ENCODE measurements at places on chromosomes 11 and 22. TPM values are rescaled to one million over a fixed set of nuclear protein-coding genes. Genes with fewer than 3 reads are reported as not detected.

Gene NCF4
- total RNA-seq: 7.1 TPM

Gene DNAL4
- 12.2 TPM for total RNA-seq

Gene MS4A6E
- not detected for total RNA-seq

Gene CCDC15
- 0.24 TPM for total RNA-seq

Gene TIGD3
- 1.0 TPM for total RNA-seq

- DNase-seq: no peak
Measured at GRCh38 chr11:45724153-45724552, 58.7 kb upstream of the CHST1 start.

DNA sequence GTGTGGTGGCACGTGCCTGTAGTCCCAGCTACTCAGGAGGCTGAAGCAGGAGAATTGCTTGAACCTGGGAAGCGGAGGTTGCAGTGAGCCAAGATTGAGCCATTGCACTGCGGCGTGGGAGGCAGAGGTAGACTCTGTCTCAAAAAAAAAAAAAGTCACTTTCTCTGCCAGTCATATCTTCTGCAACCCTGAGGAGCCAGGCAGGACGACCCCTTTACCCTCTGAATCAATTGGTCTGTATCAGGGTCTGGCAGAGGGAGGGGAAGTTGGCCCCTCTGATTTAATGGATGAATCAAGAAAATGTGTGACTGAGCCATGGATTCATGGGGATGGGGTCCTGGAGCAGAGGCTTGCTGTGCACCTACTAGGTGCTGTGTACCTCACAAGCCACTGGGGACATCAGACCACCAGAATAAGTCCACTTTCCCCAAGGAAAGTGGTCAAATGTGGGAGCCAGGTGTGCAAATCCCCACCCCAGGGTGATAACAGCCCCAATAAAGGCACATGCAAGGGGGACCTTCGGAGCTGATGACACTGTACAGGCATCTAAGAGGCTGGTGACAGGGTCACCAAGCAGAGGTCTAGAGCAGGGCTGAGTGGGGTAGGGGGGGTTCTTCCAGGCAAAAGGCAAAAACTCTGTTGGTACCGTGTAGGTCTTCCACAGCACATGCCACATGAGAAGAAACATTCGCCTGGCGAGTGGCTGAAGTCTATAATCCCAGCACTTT lies 29.0 kb downstream of the TXN2 start:
- no peak for DNase-seq

DNA sequence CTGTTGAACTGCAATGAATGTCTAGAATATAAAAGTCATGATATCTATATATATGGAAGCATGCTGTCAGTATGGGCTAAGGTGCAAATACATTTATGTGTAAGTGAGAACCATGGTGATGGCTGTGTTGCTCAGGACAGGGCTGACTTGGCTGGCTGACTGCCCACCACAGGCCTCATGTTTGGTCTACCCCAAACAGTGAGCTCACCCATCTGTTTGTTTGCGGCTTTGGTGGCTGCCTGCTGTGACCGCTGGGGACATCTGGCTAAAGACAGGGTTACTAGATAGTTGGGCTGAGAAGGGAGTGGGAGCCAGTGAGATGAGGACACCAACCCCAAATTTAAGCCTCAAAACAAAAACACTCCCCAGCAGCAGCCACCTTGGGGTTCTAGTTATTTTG lies 6.3 kb downstream of the CD44 start:
- DNase-seq: no peak

DNA sequence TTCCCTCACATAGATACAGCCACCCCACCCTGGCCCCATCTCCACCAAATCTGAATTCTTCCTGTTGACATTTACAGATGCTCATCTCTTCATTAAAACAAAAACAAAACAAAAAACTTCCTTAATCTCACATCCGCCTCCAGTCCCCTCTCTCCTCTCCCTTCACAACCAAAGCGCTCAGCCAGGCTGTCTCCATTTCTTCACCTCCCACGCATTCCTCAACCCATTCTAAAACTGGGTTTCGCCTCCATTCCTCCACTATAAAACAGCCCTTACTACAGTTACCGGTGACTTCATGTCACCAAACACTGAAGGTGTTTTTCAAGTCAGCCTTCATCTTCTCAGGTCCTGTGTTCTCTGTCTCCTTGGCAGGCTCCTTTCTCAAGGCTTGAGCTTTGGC lies 9.6 kb downstream of the BACE1-AS start:
- no peak for DNase-seq

- no peak for DNase-seq
Measured at GRCh38 chr22:17358415-17358814, 10.8 kb upstream of the CECR2 start.

DNA sequence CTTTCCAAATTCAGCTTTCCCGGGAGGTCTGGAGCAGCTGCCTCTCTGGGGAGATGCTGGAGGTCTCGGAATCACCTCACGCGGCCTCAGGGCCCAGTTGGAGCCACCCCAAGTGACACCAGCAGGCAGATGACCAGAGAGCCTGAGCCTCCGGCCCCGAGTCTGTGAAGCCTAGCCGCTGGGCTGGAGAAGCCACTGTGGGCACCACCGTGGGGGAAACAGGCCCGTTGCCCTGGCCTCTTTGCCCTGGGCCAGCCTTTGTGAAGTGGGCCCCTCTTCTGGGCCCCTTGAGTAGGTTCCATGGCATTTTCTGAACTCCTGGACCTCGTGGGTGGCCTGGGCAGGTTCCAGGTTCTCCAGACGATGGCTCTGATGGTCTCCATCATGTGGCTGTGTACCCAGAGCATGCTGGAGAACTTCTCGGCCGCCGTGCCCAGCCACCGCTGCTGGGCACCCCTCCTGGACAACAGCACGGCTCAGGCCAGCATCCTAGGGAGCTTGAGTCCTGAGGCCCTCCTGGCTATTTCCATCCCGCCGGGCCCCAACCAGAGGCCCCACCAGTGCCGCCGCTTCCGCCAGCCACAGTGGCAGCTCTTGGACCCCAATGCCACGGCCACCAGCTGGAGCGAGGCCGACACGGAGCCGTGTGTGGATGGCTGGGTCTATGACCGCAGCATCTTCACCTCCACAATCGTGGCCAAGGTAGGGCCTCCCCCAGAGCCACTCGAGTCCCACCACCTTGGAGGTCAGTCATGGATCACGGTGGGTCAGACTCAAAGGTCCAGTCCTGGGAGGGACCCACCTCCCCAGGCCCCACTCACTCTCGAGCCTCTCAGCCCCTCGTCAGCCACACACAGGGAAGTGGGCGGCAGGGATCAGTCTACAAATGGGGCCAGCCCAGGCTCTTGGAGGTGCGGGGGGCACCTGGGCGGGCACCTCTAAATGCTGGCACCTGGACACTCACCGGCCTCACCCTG lies 525 bp downstream of the SLC22A12 start:
- DNase-seq: peak; percentile 22

DNA sequence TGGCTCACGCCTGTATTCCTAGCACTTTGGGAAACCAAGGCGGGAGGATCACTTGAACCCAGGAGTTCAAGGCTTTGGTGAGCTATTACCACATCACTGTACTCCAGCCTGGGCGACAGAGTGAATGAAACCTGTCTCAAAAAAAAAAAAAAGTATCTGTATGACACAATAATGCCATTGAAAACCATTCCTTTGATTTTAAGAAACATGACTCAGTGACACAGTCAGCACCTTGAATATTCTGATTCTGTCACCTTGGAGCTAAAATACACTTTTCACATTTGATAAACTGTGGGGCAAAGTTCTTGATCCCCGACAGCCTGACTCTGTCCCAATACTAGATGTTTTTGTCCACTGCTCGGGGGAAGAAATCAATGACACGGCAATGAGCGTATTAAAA lies 16.7 kb upstream of the ELFN2 start:
- no peak for DNase-seq

GRCh38 chr11:11409901-11410300 lies 56.9 kb upstream of the CSNK2A3 start:
- no peak for DNase-seq

- peak; percentile 84 for DNase-seq
Measured at GRCh38 chr22:29369460-29369859, 18.9 kb downstream of the AP1B1 start.

DNA sequence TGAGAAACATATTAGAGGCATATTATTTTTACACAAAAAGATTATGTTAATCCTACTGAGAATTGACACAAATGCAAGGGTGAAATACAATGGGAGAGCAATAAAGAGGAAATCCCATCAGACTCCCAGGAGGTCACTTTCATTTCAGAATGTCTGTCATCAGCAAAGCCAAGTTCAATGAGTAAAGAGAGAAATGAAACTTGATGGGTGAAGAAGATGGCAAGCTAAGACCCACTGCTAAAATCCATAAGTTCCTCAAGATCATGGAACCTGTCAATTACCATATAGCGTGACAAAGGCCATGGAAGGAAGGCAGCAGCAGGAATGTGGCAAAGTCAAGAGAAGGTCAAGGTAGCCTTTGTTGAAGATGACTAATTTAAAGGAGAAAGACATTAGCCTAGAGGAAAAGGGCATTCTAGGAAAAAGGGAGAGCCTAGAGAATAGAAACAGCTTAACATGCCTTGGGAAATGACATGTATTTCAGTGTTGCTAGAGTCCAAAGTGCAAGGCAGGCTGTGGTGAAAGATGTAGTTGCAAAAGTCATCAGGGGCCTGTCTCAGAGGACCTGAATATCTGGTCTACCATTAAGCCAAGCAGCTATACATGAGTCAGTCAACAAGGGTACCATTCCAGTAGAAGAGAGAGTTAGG lies 43.1 kb downstream of the FAM168A start:
- DNase-seq: no peak
